ENCODE measurements at places on chromosomes 7 and 10. TPM values are rescaled to one million over a fixed set of nuclear protein-coding genes. Genes with fewer than 3 reads are reported as not detected.

Gene NXPH1
- total RNA-seq, result not detected

Gene SEPTIN14
- not detected for total RNA-seq

Gene EPO
- 0.41 TPM for total RNA-seq

- no peak for DNase-seq
These were observed 880 bp downstream of the RAMP3 start for GRCh38 chr7:45158471-45158870.

GRCh38 chr7:36795451-36796021, 71.2 kb upstream of the AOAH start:
- DNase-seq, result peak; percentile 74

Gene MMP21
- not detected for total RNA-seq

DNA sequence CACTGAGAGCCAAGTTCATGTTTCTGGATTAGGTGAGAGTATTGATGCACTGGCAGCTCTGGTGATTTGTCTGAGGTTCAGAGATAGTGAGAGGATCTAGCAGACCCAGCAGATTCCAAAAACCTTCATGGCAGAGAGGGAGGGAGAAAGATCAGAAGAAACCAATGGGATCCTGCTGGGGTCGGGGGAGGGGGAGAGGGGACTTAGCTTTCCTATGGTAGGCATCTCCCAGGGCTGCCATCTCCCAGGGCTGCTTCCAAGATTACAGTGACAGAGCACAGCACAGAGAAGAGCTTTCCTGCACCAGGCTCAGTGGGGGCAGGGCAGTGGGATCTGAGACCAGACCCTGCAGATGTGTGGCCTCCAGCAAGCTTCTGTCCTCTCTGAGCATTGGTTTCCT, 76.8 kb upstream of the GDF10 start:
- no peak for DNase-seq

DNA sequence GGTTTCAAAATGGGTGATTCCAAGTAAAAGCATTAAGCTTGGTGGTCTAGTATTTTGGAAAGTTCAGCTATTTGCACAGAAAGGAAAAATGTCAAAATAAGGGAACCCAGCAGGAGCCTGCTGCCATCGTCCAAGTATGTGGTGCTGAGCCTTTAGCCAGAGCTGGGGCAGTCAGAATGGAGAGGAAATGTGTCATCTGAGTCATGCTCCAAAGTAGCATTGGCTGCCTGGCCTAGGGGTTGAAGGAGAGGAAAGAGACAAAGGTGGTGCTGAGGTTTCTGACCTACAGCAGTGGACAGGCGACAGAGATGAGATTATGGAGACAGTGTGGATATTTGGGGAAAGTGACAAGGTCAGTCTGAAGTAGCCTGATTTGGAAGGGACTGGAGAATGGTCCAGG, 103.9 kb downstream of the PLCE1 start:
- no peak for DNase-seq

- no peak for DNase-seq
These were observed 9.6 kb upstream of the TRIM8 start for GRCh38 chr10:102634686-102635085.

DNA sequence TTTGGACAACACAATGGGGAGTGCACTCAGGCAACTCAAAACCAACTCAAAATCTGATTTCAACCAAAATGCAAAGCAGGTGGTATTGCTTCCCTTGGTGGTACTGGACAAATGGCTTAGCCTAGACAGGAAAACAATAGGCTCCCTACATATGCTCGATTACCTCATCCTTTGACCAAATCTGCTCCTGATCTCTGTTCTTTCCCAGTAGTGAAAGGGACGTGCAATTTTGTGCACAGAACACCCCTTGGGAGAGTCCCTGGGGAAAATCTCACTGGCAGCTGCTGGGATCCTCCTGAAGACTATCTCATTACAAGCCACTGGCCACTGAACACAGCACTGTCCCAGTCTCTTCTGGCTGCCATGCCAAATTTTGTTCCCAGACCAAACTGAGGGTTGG, 149.2 kb upstream of the VSTM2A start:
- DNase-seq, result no peak

- no peak for DNase-seq
These were observed 627 bp upstream of the FLNC start for GRCh38 chr7:128829391-128830166.

DNA sequence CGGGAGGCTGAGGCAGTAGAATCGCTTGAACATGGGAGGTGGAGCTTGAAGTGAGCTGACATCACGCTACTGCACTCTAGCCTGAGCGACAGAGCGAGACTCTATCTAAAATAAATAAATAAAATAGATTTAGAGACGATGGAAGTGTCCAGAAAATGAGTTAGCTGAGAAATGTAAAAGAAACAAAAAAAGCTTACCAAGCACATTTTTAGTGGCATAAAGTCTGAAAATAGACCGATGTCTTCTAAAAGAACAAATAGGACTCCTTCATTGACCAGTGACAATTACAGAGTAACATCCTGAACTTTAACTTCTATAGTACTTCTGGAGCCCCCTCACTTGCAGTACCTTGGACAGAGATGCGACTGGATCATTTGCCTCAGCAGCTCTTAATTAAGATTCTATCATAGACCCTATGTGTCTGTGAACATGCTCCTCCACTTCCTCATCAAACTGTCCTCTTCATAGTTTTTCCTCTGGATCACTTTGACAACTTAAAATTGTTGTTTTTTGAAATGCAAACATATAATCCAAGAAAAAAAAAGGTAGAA, 25.2 kb upstream of the SRPK2 start:
- no peak for DNase-seq

DNA sequence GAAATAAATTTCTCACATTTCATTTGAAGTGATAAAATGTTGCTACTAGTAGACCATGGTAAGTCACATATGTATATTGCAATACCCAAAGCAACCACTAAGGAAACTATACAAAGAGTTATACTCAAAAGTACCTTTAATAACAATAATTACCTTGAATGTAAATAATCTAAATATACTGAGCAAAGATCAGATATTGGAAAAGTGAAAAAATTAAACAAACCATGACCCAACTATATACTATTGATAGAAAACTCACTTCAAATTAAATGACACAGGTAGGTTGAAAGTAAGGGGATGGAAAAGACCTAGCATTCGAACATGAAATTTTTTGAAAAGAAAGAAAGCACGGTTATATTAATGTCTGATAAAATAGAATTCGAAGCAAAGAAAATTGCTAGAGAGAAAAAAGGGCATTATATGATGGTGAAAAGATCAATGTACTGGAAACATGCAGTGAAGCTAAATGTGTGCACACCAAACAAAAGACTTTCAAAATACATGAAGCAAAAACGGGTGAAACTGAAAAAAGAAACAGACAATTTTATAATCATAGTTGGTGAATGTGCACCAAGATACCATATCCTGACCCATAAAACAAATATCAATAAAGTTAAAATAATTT, 29.1 kb downstream of the TFPI2 start:
- no peak for DNase-seq

DNA sequence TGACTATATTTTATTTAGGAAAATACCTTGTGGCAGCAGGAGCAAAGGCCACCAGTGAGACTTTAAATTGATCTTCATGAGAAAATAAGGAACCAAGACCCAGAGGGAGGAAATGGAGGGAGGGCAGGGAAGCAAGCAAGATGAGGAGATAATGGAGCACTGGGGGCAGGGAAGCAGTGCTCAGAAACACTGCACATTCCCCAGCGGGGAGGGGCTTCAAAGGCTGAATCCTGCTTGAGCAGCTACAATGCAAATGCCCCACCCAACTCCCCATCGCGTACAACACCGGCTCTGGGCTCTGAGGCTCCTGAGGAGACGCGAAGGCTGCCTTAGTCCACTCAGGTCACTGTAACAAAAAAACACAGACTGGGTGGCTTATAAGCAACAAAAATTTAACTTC, 503.8 kb downstream of the GRID1 start:
- no peak for DNase-seq

- DNase-seq, result peak; percentile 55
These were observed at the start of gene STEAP2 for GRCh38 chr7:90211391-90212148. Gene STEAP2 (plus strand): TSS chr7:90211740. CDS start chr7:90225083, 13,343 bp downstream.

- peak; percentile 57 for DNase-seq
These were observed 6.0 kb upstream of the HIPK2 start for GRCh38 chr7:139783647-139784385.

GRCh38 chr7:131328377-131329175, 900 bp downstream of the MKLN1 start:
- DNase-seq, result peak; percentile 28

- DNase-seq, result no peak
These were observed 519 bp upstream of the ZNF655 start for GRCh38 chr7:99557940-99558305.

Gene PHYHIPL
- not detected for total RNA-seq

- DNase-seq, result no peak
These were observed 2.0 kb downstream of the BAZ1B start for GRCh38 chr7:73519867-73520672.

- no peak for DNase-seq
These were observed 53.1 kb downstream of the SLK start for GRCh38 chr10:104020020-104020419.

Gene CPN1
- total RNA-seq, result not detected

DNA sequence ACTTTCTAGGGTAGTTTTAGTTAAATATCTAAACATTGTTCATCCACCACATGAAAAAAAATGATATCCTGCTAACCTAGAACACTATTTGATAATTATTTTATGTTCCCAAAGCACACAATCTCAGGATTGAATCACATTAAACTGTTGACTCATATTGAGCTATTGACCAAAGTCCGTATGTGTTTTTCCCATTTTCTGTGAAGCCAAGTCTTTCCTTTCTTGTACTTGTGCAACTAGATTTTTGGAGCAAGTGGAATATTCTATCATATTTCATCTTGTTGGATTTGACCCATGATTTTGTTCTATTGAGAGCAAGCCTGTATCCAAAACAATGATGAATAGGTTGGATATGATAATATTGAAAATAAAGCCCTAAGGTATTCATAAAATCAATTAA, 164.6 kb downstream of the SKAP2 start:
- no peak for DNase-seq

- DNase-seq, result no peak
These were observed 33.6 kb downstream of the AGAP3 start for GRCh38 chr7:151119902-151120301.

GRCh38 chr10:15262036-15262713, 93.7 kb upstream of the NMT2 start:
- no peak for DNase-seq

DNA sequence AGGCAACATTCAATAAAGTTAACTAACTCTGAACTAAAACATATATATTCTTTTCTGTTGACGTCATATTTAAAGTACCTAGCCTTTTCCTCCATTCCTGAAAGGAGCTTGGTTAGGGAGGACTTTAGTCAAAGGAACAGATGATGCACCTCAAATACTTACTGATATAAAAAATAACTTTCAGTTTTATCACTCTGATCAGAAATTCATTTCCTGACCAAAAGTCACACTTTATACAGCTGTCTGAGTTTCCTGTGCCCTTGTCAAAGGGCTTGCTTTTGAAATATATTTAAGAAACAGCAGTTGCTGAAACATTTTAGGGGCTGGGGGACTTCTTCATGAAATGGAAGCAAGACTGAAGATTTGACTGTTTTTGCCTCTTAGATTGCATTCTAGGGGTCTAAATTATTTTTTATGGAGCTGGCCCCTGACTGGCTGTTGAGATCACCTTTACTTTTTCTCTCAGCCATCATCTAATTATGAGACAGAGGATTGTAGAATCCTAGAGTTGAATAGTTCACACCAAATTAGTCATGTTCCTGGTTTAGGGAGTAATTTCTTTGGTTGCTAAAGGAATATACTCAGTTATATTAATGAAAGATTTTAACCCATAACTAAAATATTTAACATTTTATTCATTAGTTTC, 46.6 kb downstream of the GLCCI1 start:
- no peak for DNase-seq

Gene CDC14C
- not detected for total RNA-seq

DNA sequence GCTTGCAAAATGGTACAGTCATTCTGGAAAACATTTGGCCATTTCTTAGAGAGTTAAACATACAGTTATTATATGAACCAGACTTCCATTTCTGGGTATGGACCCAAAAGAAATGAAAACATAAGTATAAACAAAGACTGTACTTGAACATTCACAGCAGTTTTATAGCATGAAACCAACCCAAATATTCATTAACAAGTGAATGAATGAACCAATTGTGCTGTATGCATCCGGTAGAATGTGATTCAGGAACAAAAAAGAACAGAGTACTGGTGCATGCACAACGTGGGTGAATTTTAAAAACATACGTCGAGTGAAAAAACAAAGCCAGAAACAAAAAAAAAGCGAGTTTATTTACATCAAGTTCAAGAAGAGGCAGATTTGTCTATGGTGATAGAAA, 1085.8 kb upstream of the AUTS2 start:
- no peak for DNase-seq

Gene C10orf53
- total RNA-seq, result not detected

Gene CYP2C19
- total RNA-seq, result not detected

Gene EN2
- total RNA-seq, result not detected

- DNase-seq, result no peak
These were observed 49.4 kb downstream of the BUB3 start for GRCh38 chr10:123203393-123204126.

- DNase-seq, result no peak
These were observed 111.4 kb downstream of the BAMBI start for GRCh38 chr10:28788762-28789161.

GRCh38 chr10:66927251-66927935, 1.6 kb downstream of the LRRTM3 start:
- DNase-seq, result no peak

DNA sequence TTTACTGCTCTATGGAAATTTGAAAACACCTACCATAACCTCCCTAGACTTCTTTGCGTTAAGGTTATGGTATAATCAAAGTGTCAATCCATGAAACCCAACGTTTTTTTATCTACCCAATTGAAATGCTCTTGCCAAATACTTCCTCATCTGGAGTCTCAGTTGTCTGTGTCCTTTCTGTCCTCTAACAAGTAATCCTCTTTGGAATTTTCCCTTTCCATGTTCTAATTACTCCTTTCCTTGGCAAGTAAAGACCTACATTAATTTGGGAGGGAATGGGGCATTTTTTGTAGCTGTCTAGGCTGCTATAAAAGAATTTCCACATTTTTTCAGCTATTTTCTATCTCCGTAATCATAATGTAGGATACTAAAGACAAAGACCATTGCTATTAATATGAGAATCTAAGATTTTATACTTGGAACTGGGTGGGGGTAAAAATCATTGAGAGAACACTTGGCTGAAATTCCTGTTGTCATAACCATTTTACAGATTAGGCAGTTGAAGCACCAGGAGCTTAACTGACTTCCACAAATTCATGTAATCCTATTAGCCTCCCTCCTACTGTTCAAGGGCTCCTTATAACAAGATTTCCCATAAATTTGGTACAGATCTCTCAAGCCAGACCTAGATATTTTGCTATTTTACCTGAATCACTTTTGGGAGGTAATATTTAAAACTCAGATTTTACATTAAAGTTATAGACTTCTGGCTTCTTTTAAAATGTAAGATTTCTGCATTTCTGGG, 1307.6 kb downstream of the XPNPEP1 start:
- DNase-seq, result no peak

GRCh38 chr7:36958111-36958733, 233.9 kb upstream of the AOAH start:
- DNase-seq, result no peak

DNA sequence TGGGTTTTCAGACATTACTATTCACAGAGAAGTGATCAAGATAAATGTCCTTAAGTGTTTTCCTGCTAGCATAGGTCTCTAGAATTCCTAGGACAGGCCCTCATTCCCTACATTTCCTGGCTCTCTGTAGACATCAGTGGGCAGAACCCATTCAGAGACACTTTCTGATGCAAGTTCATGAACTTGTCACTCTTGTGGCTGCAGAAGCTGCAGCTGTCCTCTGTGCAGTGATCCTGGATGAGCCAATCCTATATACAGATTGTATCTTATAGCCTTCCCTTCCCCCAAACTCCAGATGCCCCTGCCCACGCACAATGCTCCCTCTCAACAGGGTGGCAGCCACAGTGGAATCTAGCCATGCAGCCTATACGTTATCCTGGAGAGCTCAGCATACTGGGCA, 12.6 kb upstream of the GRB10 start:
- no peak for DNase-seq
